ENCODE measurements at places on chromosomes 7 and 10. TPM values are rescaled to one million over a fixed set of nuclear protein-coding genes. Genes with fewer than 3 reads are reported as not detected.

The SPDYE16 gene
- total RNA-seq, result not detected

The PDK4 gene
- total RNA-seq, result under 0.01 TPM

The FRMD4A gene
- 56.7 TPM for total RNA-seq

The CLDN3 gene
- not detected for total RNA-seq

The SSBP1 gene
- total RNA-seq, result 111 TPM

The FOXI2 gene
- not detected for total RNA-seq

The LRIT1 gene
- not detected for total RNA-seq

The LBX1 gene
- not detected for total RNA-seq

The C7orf33 gene
- total RNA-seq, result not detected

The AMPH gene
- 0.86 TPM for total RNA-seq

The PRKG1 gene
- 19.0 TPM for total RNA-seq

The VWDE gene
- total RNA-seq, result not detected

The CALHM2 gene
- total RNA-seq, result 19.6 TPM

The COBL gene
- not detected for total RNA-seq

The PLXDC2 gene
- 12.6 TPM for total RNA-seq

The CCL26 gene
- 0.64 TPM for total RNA-seq

The ZNF804B gene
- under 0.01 TPM for total RNA-seq

The TMEM139 gene
- not detected for total RNA-seq

Measured in fibroblast of villous mesenchyme (primary cell).